Stromal cell of bone marrow (primary cell): ENCODE measurements at places on chromosomes 2 and 18.

- DNase-seq = no peak
Measured at GRCh38 chr2:238791354-238791753, 56.5 kb upstream of the TWIST2 start.

DNA sequence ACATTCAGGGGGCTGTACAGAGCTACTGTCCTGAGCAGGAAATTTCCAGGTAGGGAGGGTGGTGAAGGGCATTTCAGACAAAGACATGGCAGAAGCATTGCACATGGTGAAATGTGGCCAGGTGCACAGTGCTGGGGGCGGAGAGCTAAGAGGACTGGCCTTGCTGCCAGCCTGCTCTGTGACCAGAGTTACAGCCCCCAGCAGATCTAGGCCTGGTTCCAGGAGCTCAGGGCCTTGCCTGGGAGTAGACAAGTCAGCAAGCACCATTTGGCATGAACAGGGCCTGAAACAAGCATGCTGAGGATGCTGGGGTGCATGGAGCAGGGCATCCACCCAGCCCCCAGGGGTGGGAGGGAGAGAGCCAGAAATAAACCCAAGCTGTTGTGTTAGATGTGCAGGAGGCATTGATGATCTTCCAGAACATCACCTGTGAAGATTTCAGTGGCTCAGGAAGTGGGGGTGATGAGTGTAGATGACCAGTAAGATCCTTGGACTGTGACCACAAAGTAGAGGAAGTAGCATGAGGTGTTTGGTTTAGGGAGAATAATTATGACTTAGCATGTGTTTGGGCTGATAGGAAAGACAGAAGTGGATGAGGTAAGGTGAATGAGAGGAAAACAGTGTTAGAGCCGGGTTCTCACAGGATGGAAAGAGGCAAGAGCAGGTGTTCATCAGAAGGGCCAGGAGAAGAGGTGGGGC is 61.1 kb downstream of the COA5 start:
- DNase-seq = no peak

DNA sequence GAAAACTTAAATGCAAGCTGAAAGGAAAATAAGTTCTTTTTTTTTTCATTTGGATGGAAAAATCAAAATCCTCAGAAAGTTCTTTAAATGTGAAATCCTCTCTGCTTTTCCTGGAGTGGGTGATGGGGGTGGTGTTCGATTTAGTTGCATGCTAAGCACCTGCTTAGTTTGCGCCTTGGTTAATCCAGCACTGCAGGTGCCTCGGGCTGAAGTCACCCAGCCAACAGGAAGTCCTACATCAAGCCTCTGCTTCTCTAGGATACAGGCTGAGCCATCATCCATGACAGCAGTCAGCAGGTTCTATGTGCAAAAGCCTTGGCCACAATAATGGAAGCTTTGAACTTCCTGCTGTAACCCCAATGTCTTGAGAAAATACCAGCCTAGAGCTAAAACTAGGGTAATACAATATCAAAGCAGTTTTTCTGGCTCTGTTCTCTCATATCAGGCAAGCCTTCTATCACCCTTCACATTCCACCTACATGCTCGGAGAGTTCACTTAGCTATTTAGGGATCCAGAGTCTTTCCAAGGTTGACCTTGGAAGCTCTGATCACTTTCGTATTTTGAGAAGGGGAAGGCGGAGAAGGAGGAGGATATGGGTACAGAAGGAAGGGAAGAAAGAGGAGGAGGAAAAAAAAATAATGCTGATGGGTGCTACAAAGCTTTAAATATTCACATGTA is 116.1 kb upstream of the LRRTM1 start:
- no peak for DNase-seq

DNA sequence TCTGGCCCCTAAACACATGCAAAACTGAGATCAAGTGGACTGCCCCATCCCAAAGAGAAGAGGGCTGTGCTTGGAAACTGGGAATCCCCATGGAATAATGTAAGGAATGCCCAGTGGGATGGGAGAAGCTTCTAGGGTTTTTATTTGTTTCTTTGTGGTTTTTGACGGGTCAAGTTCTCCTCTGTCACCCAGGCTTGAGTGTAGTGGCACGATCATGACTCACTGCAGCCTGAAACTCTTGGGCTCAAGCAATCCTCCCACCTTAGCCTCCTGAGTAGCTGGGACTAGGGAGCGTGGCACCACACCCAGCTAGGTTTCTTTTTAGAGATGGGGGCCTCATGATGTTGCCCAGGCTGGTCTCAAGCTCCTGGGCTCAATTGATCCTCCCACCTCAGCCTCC is 101.7 kb upstream of the ZSWIM2 start:
- DNase-seq = no peak

- DNase-seq = no peak
Measured at GRCh38 chr2:207251022-207251421, 85.3 kb upstream of the KLF7 start.

DNA sequence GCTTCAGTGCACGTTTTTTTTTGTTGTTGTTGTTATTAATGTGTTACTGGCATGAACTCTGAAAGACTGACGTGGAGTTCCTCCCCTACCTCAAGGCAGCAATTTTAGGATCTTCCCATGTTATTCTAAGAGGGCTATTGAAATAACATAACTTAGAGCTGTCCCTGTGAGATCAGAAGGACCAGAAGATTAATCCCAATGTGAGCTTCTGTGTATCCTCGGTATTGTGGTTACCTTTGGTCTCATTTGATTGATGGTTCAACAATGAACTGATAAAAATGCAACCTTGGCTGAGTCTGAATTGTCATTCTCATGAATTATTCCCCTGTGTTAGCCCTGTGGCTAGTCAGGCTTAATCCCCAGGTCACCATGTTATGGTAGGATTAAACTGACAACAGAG is 394.1 kb downstream of the TRIB2 start:
- no peak for DNase-seq

GRCh38 chr2:7845332-7845731 is 836.5 kb upstream of the ID2 start:
- peak; percentile 40 for DNase-seq

DNA sequence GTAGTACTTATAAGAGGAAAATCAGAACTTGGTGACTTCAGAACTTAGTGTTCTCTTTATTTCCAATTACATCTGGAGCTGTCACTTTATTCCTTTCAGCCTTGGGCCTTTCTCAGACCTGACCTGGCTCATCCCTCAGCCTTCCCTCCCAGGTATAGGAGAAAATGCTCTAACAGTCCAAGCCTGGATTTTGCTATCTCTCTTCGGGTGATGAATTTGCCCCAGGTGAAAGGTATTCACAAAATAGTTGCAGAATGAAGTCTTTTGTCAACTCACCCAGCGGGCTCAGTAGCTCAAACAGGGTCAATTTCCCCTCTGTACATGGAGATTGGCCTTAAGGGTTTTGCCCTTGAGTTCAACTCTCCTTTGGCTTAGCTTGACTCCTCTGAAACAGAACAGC is 12.0 kb downstream of the NRP2 start:
- DNase-seq = no peak

DNA sequence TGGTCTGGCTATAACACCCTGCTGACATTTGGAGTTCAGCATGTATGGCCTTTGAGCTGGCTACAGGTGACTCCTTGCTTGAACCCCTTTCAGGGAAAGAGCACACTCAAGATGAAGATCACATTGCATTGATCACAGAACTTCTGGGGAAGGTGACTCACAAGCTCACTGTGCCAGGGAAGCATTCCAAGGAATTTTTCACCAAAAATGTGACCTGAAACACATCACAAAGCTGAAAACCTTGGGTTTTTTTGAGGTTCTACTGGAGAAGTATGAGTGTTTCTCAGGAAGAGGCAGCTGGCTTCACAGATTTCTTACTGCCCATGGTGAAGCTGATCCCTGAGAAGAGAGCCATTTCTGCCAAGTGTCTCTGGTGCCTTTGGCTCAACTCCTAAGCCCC is 879.0 kb downstream of the CBLN2 start:
- DNase-seq = peak; percentile 0

- no peak for DNase-seq
Measured at GRCh38 chr2:18741895-18742732, 152.7 kb upstream of the NT5C1B start.

- no peak for DNase-seq
Measured at GRCh38 chr2:120400551-120400950, 54.6 kb downstream of the INHBB start.

DNA sequence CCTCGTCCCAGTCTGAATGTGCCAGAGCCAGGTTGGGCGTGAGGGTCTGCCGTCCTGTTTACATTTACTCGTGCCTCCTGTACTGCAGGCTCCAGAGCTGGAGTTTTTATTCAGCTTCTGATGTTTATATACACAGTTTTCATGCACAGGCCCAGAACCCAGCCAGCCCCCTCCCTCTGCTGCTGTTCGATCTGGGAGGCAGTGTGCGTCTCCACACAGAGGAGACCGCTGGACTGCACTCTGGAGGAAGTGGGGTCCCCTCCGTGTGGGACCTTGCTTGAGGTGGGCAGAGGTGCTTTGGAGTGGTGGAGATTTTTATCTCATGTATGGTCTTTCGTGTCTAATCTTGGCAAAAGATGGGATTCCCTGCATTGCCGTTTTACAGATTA is 90.6 kb downstream of the GLI2 start:
- no peak for DNase-seq

DNA sequence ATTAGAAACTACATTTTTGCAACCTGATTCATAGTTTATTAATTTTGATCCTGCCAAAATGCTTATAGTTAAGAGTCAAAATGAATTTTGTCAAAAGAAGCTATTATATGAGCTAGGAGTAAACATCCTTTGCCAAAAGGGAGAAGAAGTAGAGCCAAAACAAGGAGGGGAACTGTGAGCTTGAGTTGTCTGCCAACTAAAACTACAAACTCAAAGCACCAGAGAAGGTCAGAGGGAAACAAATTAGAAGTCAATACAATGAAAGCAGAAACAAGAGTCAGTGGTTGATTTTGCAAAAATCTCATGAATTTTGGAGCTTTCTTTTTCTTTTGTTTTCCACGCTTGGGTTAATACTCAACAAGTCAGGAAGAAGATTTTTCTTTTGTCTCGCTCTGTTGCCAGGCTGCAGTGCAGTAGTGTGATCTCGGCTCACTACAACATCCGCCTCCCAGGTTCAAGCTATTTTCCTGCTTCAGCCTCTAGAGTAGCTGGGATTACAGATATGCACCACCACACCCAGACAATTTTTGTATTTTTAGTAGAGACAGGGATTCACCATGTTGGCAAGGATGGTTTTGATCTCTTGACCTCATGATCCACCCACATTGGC is 508.5 kb downstream of the RIT2 start:
- no peak for DNase-seq

DNA sequence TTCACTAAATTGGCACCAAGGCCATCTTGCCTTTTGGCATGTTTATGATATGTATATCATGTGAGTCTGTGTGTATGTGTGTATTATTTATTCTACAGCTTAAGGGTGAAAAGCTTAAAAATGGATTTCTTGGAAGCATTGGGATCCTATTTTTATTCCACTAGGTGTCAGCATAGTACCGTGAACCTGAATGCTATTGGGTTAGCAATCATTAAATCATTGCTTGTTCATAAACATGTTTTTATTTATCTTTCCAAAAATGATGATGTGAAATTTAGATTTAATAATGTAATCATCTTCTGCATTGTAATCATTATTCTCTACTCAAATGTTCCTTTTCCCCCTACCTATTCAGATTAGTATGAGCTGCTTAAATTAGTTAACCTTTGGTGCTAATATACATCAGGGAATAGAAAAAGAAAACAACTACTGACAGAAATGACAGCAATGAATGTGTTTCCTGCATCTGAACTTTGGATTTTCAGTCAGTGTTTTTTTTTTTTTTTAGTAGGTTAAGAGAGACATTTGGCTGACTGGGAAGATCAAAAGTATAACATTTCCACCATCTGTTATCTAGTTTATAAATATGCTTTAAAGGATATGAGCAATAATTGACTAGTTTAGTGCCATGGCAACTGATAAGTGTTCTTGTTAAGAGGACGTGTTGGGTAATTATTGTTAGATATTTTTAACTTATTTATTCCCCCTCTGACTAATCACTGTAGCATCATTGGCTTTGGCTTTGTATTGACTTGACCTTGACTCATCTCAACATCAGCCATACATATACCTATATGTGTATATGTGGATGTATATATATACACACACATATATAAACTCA is 14.1 kb upstream of the ZSWIM2 start:
- DNase-seq = peak; percentile 23

- peak; percentile 86 for DNase-seq
Measured at GRCh38 chr2:28102455-28102874, 211.9 kb downstream of the BABAM2 start.

DNA sequence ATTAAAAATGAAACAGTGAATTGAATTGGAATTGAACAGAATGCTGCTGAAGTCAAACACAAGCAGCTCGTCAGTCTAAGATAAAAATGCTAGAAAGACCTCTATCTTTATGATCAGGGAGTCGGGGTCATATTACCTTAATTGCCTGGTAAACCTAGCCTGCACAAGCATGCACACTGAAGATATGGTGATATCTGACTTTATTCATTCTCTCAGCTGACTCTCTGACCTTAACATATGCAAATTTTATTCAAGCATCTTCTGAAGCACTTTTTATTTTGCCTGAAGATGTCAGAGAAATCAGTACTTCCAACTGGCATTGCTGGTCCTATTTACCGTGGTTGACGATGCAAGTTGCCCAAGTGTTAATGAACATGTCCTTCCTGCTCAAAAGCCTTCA is 56.4 kb downstream of the DNER start:
- DNase-seq = no peak

DNA sequence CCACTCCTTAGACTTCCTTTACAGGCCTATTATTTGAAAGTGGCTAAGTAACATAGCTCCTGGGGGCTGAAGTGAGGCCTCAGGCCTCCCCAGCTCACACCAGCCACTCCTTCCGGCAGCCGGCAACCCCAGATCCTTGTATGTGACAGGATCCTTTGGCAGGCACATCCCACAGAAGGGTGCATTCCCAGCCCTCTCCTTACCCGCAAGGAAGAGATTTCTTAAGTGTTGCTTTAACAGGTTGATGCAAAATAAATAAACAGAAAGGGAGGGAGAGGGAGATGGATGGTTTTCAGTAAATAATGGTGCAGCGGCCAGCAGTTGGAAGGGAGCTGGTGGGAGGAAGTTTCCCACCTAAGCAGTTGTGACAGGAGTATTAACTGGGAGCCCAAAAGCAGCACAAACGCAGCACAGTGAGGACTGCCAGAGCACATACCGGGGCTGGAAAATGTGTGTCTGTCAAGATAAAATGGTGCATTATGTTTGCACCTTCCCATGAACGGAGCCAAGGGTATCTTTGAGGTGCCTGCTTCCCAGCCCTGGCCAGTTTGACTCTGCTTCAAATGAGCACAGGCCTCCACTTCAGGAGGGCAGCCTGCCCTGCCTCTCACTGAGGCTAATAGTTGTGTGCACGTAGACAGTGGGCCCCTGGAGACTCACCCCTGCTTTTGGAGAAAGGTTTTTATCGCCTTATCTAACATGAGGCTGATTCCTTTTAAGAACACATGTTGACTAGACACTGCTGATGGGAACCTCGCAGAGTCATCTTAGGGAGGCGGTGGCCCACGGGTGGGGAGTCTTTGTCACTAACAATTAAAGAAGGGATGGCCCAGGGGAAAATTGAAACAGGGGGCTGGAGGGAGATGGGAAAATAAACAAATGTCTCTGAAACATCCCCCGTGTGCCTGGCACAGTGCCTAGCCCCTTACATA is 32.8 kb downstream of the NRP2 start:
- DNase-seq = no peak

GRCh38 chr2:133374781-133375180 is 193.5 kb downstream of the NCKAP5 start:
- no peak for DNase-seq
